ENCODE measurements at places on chromosomes 7 and 10.

DNA sequence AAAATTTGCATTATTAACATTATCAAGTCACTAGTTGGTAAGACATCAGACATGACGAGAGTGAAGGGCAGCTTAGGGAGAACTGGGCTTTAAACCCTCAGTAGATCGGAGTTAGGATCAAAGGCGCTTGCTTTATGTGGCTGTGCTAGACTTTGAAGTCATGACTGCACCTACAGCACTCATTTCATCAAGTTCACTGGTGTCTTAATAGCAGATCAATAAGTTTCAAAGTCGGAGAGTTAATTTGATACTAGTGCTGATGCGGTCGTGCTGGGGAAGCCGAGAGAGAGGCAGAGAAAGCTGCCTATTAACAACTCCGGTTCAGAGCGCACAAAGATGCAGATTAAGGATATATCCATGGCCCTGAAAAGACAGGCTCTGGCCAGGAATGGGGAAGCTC lies 172.9 kb downstream of the TCF7L2 start:
- DNase-seq, result no peak

DNA sequence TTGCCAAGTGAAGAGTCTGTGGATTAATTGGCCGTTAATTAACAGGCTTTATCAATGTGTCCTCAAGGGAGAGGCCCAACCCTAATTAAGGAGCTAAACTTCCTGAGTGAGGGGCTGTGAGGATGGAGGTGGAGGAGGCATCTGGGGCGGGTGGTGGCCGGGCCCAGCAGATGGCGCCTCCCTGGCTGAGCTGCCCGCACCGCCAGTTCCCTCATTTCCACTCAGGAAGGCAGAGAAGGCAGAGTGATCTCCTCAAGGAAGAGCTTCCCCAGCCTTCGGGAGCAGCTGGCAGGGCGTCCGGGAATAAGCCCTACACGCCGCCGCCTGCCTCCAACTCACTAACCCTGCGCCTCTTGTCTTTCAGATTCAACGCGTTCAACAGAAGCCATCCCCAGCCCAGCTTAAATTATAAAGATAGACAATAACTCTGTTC lies 112.2 kb downstream of the CYTH3 start:
- no peak for DNase-seq

DNA sequence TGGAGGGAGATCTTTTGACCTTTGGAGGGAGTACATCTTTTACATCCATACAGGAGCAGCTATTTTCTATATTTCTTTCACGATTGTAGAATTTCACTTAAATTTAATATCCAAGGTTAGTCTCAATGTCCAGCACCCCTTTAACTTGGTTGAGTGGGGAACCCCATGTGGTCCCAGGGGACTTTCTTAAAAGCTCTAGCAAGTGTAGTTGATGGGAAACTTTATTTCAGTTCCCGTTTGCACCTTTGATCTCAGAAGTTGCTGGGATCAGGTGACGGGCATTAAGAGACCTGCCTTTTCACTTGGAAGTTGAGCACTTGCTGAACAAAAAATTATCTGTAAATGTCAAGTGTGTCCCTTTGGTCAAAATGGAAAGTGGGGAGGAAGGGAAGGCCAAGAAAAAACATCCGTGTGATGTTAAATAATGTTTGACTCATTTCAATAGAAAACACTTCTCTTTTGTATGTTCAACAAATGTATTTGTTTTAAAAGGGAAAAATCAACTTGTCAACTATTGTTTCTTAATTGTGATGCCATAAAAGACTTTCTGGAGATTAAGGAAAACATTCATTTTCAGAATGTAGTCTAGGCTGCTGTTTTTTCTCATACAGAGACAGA lies 370.1 kb upstream of the GALNT17 start:
- DNase-seq, result no peak

GRCh38 chr10:124092860-124093773 lies at the start of gene CHST15:
CHST15 (minus strand) TSS chr10:124093598; CDS start chr10:124046212, 47,386 bp downstream.
- DNase-seq, result no peak

- peak; percentile 55 for DNase-seq
Observed at GRCh38 chr10:119079599-119080520, 757 bp downstream of the EIF3A start.

DNA sequence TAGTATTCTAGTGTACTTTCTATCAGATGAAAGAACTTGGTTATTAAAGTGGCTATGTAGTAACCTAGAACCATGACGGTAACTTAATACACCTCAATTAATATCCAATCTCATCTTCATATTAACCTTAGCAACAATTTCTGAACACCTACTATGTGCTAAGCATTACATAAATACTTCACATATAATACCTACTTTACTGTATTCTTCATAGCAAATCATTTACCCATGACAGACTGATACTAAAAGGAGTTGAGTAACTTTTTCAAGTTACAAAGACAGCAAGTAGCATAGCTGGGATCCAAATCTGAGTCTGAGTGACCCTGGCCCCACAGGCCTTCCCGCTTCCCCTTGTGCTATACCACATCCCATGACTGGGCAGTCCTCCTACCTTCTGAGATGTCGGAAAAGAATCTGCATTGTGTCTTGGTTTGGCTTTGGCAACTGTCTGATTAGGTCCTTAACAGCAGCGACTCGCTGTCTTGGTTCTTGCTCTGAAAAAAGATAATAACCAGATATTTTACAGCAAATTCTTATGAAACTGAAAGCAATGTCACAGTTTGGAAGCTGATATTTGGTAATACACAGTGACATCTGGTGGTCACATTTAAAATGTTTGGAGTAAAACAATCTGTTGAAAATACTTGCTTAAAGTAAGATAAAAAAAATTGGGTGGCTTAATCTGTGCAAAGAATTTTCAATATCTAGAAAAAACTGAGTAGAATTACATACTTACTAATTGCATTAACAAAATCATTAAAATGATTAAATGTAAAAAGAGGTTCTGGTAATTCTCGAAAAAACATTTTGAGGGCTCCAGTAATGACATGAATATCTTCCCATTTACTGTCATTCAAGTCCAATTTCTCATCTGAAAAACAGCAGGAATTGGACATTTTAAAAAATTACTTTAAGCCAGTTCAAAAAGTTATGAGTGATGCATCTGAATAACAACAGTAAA lies 120.1 kb downstream of the ARHGAP12 start:
- DNase-seq, result peak; percentile 14

- no peak for DNase-seq
Observed at GRCh38 chr7:17528636-17529035, 230.2 kb downstream of the AHR start.

DNA sequence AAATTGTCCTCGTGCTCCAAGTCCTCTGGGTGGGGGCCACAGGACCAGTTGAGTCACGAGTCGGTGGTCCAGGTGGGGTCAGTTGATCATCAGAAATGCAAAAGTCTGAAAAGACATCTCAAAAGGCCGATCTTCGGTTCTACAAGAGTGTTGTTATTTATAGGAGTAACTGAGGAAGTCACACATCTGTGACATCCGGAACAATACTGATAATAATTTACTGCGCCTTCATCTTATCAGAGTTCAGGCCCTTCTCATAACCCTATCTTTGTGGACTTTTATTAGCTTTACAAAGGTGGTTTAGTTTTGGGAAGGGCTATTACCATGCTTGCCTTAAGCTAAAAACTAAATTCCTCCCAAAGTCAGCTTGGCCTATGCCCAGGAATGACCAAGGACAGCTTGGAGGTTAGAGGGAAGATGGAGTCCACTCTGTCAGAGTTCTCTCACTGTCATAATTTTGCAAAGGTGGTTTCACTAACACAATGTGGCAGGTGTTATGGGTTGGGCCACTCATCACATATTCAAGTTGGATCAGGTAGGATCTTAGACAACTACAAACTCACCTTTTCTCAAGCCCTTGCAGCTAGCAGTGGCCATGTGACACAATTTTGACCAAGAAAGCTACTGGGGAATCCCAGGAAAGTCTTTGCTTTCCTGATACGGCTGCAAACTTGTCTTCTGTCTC lies 54.7 kb upstream of the CHST3 start:
- DNase-seq, result no peak

DNA sequence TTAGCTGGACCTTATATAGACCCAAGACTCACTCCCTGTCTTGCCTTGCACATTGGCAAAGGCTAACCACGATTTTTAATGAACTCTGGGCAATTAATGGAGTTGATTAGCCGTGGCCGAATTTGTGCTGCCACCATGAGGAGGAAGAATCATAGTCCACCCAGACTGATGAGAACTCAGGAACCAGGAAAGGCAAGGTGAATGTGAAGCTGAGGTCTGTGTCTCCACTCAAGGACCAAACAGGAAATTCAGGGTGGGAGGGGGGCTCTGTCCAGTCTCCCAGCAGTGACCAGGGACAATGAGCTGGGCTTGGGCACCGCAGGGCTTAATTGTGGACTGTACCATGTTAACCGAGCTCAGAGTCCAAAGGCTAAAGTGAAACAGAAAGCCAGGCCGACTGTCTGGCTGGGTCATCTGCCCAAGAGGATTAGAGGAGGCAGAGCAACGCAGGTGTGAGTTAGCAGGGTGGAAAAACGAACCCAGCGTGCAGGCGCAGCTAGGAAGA lies 127.0 kb upstream of the JCAD start:
- no peak for DNase-seq

GRCh38 chr10:103658049-103658577 lies 164.6 kb downstream of the NEURL1 start:
- DNase-seq, result no peak

DNA sequence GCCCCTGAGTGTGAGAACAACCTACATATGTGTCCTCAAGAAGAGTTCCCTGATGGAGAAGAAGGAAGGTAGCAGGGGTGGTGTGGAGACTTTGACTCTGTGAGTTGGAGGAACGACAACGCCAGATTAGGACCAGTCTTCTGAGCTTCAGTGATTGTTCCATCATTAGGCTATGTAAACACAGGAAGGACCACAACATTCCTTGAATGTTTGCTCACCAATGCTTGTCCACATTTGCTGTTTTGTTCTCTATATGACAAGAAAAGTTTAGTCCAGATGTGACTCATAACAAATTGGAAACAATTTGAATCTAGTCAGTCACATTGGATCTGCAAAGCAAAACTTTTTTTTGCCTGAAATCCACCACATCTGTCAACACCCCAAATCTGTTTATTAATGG lies 62.7 kb downstream of the ENTPD1 start:
- DNase-seq, result no peak

- no peak for DNase-seq
Observed at GRCh38 chr10:110327262-110327914, 22.7 kb upstream of the SMNDC1 start.

GRCh38 chr10:80596391-80597257 lies 58.9 kb downstream of the SH2D4B start:
- DNase-seq, result no peak

- peak; percentile 42 for DNase-seq
Observed at GRCh38 chr7:55072251-55072650, 53.4 kb downstream of the EGFR start.

- DNase-seq, result no peak
Observed at GRCh38 chr10:102405632-102406031, 10.1 kb downstream of the NFKB2 start.

DNA sequence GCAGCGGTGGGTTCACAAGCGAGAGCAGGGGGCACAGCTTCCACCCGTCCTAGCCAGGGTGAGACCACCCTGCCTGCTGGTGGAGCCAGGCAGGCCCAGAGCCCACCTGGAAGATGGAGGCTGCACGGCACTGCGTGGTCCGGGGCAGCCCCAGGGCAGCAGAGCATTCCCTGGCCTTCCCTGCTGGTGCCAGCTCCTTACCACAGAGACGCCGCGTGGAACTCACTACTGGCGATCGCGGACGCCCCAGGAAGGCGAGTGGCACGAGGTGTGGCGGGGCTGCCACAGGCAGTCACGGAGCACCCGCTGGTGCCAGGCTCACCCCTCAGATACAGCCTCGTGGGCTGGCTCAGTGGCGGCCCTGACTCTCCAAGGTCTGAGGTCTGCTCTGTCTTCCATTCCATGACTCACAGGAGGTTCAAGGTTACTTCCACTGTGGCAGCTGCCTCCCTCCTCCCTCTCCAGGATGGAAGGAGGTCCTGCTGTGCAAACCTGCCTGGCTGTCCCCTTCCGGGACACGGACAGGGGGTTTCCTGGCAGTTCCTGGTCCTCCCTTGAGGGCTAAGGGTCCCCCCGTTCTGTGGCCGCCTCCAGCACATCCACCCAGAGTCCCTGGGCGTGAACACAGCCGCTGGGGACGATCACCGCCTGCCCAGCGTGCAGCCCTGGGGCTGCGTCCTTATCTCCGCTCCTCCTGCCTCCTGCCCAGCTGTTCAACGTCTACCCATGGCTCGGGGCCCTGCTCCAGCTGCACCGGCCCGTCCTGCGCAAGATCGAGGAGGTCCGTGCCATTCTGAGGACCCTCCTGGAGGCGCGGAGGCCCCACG lies 3.1 kb downstream of the CYP2W1 start:
- no peak for DNase-seq

GRCh38 chr7:102208826-102209225 lies 77.8 kb upstream of the SH2B2 start:
- DNase-seq, result no peak

- no peak for DNase-seq
Observed at GRCh38 chr10:5563991-5564536, 39.3 kb downstream of the CALML3 start.

- DNase-seq, result peak; percentile 12
Observed at GRCh38 chr10:36725581-36726520, 399.5 kb upstream of the ANKRD30A start.

- DNase-seq, result no peak
Observed at GRCh38 chr10:75803816-75804552, 372.6 kb downstream of the LRMDA start.

GRCh38 chr7:11079907-11080306 lies 106.2 kb downstream of the PHF14 start:
- no peak for DNase-seq

- DNase-seq, result no peak
Observed at GRCh38 chr10:90675621-90676020, 182.2 kb downstream of the HTR7 start.

GRCh38 chr7:36372156-36372555 lies 17.5 kb upstream of the ANLN start:
- no peak for DNase-seq

DNA sequence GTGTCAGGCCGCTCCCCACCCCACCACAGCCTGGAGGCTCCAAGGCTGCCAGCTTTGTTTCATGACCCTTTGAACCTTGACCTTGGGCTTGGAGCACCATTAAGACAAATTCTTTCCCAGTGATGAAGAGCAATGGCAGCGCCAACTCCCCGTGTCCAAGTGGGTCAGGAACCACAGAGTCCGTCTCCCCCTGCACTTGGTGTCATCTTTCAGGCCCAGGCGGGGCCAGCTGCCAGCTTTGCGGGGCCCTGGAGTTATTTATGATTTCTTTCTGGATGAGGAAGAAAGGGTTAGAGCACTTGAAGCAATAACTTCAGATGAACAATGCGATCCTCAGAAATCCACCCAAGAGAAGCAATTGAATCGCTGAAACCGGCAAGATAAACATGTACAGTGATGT lies 110.8 kb downstream of the MYL10 start:
- no peak for DNase-seq

GRCh38 chr7:27842094-27842692 lies 102.2 kb downstream of the TAX1BP1 start:
- no peak for DNase-seq

- no peak for DNase-seq
Observed at GRCh38 chr7:155979566-155979965, 167.3 kb upstream of the SHH start.
